ENCODE measurements at places on chromosomes 16 and 17.

GRCh38 chr17:19590451-19590850 is 56.8 kb downstream of the SLC47A1 start:
- no peak for ATAC-seq

- ATAC-seq, result no peak
Measured at GRCh38 chr16:1180549-1181403, 27.9 kb downstream of the CACNA1H start.

DNA sequence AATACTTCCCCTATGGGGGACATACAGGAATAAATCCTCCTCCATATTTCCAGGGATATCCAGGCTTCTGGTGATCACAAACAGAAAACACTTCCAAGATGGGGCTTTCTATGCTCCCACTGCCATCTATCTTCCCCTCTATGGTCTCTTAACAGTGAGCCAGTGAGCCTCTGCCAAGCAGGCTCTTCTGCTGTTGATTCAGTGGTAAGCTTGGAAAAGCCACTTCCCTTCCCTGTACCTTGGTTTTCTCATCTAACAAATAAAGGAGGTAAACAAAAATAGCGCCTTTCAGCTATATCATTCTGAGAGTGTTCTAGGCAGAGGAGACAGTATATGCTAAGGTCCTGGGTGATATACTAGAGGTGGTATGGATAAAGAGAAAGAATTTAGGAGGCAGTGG is 368.0 kb downstream of the SHISA9 start:
- ATAC-seq, result no peak

DNA sequence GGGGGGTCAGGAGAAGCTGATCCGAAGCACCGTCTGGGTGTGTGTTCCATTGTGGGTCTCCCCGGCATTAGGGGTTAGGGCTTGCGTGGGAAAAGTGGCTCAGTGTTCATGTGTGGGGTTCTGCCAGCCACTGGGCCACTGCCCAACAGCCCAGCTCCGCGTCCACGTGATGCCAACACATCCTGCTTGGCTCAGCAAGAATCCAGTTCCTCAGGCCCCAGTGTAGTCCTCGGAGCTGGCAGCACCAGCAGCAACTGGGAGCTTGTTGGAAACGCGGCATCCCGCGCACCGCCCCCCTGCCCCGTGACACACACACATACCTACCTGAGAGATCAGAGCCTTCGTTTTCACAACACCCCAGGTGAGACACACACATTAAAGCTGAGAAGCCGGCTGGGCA is 18.9 kb downstream of the LGALS9 start:
- no peak for ATAC-seq

DNA sequence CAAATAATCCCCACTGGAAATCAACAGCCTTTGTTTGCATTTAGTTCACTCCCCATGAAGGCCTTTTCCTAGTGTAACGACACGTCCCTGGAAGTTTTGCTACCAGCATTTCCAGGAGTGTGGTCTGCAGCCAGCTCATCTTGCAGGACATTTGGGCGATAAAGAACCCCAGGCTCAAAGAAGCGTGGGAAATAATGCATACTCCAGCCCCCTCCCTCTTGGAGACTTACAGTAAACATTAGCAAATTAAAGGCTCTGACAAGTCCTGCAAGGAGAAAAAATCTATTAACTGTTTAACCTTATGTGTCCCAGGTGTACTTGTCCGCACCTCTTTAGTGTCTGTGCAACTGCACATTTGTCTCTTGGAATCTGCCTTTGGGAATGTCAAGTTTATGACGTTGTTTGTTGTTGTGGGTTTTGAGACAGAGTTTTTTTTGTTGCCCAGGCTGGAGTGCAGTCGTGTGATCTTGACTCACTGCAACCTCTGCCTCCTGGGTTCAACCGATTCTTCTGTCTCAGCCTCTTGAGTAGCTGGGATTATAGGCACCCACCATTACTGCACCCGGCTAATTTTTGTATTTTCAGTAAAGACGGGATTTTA is 131.1 kb downstream of the ABCC1 start:
- ATAC-seq, result no peak

DNA sequence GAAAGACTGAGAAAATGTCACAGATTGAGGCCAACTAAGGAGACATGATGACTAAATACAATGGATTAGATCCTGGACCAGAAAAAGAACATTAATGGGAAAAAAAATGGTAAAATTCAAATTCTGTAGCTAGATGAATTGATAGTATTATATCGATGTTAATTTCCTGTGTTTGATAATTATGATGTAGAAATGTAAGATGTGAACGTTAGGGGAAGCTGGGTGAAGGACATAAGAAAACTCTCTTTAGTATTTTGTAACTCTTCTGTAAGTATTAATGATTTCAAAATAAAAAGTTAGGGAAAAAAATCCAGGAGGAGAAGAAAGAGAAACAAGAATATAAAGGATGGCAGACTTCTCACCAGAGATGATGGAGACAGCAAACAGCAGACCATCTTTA is 2.8 kb upstream of the ITGB3 start:
- no peak for ATAC-seq

GRCh38 chr17:54235571-54235970 is 412.8 kb downstream of the KIF2B start:
- no peak for ATAC-seq

GRCh38 chr16:50457423-50457822 is 88.6 kb upstream of the BRD7 start:
- ATAC-seq, result no peak

GRCh38 chr17:19386051-19386929 is 700 bp downstream of the MFAP4 start:
- ATAC-seq, result peak; percentile 33

DNA sequence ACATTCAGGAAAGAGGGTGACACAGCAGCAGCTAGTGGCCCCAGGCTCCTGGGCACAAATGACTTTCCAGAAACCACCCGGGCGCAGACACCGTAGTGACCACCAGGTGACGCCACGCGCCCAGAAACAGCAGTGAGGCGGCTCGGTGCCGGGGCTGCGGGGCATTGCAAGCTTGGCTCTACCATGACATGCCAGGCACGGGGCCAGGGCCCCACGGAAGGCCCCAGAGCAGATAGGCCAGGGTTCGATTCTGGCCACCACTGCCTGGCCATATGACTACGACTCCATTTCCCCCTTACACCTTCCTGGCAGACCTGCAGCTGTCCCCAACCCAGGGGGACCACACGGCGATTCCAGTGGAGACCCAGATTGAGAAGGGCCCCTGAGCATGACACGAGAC is 6.7 kb downstream of the RHBDF1 start:
- ATAC-seq, result peak; percentile 85

- no peak for ATAC-seq
Measured at GRCh38 chr17:73410586-73411312, 98.9 kb upstream of the CDC42EP4 start.

DNA sequence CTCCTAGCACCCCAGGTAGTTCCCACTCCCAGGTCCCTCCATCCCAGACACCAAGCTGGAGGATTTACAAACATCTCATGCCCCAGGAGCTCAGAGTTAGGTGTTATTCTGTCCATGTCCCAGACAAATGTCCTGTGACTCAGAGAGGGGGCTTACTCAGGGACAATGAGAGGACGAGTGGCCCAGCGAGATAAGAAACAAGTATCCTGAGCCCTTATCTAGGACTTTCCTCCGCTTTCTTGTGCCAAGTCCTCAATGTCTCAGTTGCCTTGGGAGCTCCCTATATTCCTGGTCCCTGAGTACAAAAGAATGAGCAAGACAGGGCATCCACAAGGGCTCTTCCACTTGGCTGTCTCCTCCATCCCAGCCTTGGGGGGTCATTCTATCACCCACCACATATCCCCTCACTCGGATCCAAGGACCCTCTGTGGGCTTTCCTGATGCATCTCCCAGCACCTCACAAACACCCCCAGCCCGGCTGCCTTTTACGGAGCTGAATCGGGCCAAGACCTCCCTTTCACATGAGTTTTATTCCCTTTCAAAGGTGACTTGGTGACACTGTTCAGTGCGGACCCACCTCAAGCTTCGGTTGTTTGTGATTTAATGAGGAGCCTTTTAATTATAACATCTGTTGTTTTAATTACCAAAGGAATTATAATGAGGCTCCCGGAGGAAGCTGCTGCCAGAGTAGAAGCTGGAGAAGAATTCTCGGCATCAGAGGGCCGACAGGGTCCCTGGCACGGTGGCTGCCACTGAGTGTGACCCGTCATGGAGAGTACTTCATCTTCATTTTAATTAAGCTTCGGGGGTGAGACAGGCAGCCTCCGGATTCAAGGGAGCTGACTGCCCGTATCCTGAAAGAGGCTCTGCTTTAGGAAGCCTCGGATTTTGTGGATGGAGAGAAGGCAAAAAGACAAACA is 121.5 kb downstream of the WSCD1 start:
- no peak for ATAC-seq

DNA sequence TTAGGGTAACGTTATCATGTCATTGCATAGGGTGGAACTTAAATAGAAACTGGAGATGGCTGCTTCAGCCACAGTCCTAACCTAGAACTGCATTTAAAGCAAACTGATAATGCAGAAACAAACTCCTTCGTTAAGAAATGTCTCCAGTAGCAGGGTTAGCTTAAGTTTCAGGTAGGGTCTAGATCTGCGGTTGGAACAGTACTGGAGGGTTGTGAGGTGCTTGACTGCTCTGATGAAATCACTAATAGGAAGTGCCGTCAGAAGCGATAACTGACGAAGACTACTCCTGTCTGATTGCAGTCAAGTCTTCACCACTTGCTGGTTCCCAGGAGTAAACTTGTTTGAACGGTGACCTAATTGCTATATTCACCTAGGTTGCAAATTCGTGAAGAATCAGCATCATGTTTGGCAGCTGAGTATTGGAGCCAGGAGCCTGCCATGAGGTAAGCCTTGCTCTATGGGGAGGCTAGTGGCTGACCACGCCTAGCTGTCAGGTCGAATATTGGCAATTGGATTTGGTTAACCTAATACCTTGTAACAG is 24.5 kb downstream of the TRPV2 start:
- peak; percentile 9 for ATAC-seq

GRCh38 chr17:82613283-82614094 is 34.8 kb downstream of the WDR45B start:
- ATAC-seq, result no peak

- ATAC-seq, result no peak
Measured at GRCh38 chr17:57684711-57685498, 60.2 kb downstream of the CCDC182 start.

- no peak for ATAC-seq
Measured at GRCh38 chr16:48603647-48604376, 6.2 kb downstream of the N4BP1 start.

- no peak for ATAC-seq
Measured at GRCh38 chr16:59410451-59410850, 676.3 kb upstream of the GOT2 start.

- no peak for ATAC-seq
Measured at GRCh38 chr16:76303637-76304314, 26.6 kb downstream of the CNTNAP4 start.

- ATAC-seq, result no peak
Measured at GRCh38 chr16:4097826-4098240, 18.4 kb downstream of the ADCY9 start.

DNA sequence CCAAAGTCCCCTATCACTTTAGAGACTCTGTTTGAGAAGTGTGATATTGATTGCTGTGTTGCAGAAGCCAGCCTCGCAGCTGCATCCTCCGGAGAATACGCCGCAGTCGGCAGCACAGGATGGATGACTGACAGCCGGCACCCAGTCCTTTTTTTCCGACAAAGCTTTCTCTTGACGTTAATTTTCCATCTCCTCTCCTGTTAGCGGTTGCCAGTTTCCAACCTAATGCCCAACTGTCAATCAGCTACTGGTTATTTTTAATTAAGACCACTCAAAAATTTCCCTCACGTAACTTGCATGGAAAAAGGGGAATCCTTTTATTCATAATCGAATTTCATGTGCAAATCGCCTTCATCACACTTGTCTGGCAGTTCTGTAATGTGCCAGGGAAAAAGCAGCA is 953.9 kb downstream of the CDH11 start:
- no peak for ATAC-seq

DNA sequence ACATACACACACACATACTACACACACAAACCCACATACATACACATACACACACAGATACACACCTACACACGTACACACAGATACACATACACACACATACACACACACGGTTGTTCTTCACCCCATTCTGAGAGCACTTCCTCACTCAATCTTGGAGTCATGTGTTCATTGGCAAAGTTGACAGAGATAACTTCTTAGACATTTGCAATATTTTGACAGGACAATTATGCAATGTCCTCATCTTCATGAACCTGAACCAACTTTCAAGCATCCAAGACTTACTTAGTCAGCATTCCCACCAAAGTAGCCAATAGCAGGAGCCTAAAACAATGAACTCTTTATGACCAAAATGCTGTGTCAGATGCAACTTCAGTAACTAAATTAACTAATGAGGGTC is 77.1 kb upstream of the DNAH17 start:
- no peak for ATAC-seq

GRCh38 chr17:81386646-81387099 is 8.6 kb upstream of the BAHCC1 start:
- ATAC-seq, result peak; percentile 42

Data from activated CD4-positive, CD25-positive, alpha-beta regulatory T cell treated with anti-CD3 and anti-CD28 coated beads, Interleukin-2, amount 50 U/mL, for 24 hours (primary cell).